ENCODE measurements at places on chromosomes 1 and 21.

DNA sequence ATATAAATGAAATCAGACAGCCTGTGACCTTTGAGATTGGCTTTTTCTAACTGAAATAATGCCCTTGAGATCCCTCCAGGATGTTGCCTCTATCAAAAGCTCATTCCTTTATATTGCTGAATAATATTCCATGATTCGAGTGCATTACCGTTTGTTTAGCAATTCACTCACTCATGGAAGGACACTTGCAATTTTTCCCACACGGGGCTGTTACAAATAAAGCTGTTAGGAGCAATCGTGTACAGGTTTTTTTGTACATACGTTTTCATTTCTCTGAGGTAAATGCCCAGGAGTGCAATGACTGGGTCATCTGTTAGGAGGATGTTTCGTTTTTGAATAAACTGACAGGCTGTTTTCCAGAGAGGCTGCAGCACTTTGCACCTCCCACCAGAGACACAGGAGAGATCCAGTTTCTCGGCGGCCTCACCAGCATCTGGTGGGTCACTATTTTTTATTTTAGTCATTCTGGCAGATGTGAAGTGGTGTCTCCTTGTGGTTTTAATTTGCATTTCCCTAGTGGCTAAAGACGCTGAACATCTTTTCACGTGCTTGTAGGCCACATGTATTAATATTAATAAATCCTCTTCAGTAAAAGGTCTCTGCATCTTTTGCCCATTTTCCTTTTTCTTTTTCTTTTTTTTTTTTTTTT lies 11.0 kb downstream of the PRDM15 start:
- H3K36me3 ChIP-seq: no peaks in the 10 kb centered on the region
- no peak for DNase-seq
- H3K27me3 ChIP-seq: no peaks in the 10 kb centered on the region

DNA sequence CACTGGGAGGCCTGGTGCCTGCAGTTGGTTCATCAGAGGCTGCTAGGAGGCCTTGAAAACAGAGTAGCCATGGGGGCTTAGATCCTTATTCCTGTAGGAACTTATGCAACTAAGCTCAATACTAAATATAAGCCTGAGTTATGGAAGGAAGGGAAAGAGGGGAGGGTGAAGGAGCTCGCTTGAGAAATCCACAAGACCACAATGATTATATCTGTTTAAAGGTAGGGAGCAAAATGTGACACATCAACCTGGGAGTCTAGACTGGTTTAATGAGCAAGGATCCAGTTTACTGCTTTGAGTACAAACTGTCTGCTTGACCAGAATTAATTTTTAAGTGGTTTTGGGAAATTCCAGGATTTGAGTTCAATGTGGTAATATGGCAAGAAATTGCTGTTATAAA lies 20.4 kb upstream of the ANGPTL7 start:
- H3K36me3 ChIP-seq: peaks cover 16% of the 10 kb centered on the region
- no peaks in the 10 kb centered on the region for H3K4me1 ChIP-seq
- no peak overlapping the region for H3K27ac ChIP-seq
- no peak overlapping the region for H3K4me3 ChIP-seq

GRCh38 chr1:24930260-24931145 lies at the start of gene RUNX3:
Gene RUNX3 (minus strand): TSS chr1:24930276. CDS start chr1:24929868, 408 bp downstream.
- H3K27me3 ChIP-seq: no peaks in the 10 kb centered on the region
- DNase-seq: peak; percentile 94
- peak within 1 kb of the TSS; percentile 90 for H3K27ac ChIP-seq
- H3K36me3 ChIP-seq: peaks cover 76% of the 10 kb centered on the region

DNA sequence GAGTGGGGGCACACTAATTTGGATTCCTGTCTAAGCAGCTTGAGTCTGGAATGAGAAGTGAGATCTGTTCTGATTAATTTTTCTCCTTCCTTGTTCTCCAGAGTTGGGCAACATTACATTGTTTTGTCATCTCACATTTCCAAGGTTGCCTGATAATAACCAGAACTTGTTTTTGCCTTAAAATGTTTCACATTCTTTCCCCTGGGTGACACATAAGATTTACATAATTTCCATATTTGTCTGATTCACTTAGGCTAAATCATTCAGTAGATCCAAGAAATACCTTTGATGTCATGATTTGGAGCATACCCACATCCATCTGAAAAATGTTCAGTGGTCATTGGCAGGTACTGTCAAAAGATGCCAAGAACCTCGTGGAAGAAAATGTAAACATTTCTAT lies 60.3 kb downstream of the XCL2 start:
- no peak overlapping the region for H3K27ac ChIP-seq
- H3K4me1 ChIP-seq: peaks cover 41% of the 10 kb centered on the region
- no peak overlapping the region for H3K4me3 ChIP-seq
- peaks cover 28% of the 10 kb centered on the region for H3K36me3 ChIP-seq

GRCh38 chr1:67921725-67922489 lies 88.6 kb upstream of the GNG12 start:
- no peak for DNase-seq
- no peak overlapping the region for H3K4me3 ChIP-seq
- H3K4me1 ChIP-seq: no peaks in the 10 kb centered on the region
- H3K27ac ChIP-seq: no peak overlapping the region
- peaks cover 5% of the 10 kb centered on the region for H3K27me3 ChIP-seq
- H3K36me3 ChIP-seq: no peaks in the 10 kb centered on the region

- no peak for DNase-seq
- no peak overlapping the region for H3K27ac ChIP-seq
- no peaks in the 10 kb centered on the region for H3K36me3 ChIP-seq
- no peaks in the 10 kb centered on the region for H3K27me3 ChIP-seq
- H3K4me3 ChIP-seq: no peak overlapping the region
- no peaks in the 10 kb centered on the region for H3K4me1 ChIP-seq
Observed at GRCh38 chr1:178055779-178056471, 38.0 kb upstream of the RASAL2 start.

DNA sequence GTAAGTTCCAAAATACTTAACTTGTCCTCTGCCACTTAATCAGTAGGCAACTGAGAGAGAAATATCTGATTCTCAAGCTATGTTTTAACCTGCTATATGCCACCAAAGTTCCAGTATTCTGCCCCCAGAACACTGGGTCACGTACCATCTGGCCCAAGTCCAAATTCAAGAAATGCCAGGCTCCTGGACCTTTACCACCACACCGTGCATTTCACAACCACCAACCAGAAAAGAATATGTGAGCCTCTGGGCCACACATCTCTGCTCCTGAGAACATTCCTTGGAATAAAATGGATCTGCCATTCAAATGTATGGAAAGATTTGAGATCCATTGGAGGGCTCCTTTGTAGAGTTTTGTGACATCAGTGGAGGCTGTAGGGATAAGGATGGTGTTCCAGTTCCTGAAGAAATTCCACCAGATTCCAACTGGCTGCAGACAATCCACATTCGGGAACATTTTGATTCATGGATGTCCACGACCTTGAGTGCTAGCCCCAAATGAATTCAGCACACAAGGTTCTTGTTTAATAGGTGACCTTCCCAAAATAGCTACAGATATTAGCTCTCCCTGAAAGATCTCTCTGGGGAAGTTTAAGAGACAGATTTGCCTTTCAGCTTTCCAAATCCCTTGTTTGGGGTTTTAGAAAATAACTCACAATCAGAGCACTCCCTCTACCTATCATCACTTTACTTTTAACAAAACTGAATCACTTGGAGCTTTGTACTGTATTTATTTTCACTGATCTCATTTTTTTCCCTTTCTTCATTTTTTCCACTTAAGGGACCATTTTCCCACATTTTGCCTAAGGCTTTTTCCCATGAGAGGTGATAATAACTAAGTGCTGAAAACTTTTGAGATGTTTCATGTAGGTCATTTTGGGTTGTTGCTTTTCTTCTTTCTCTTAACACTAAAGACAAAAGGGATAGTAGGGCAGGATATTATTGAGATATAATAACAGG lies 128.4 kb upstream of the ZC3H11B start:
- no peak overlapping the region for H3K27ac ChIP-seq
- H3K4me1 ChIP-seq: no peaks in the 10 kb centered on the region
- no peak for DNase-seq

DNA sequence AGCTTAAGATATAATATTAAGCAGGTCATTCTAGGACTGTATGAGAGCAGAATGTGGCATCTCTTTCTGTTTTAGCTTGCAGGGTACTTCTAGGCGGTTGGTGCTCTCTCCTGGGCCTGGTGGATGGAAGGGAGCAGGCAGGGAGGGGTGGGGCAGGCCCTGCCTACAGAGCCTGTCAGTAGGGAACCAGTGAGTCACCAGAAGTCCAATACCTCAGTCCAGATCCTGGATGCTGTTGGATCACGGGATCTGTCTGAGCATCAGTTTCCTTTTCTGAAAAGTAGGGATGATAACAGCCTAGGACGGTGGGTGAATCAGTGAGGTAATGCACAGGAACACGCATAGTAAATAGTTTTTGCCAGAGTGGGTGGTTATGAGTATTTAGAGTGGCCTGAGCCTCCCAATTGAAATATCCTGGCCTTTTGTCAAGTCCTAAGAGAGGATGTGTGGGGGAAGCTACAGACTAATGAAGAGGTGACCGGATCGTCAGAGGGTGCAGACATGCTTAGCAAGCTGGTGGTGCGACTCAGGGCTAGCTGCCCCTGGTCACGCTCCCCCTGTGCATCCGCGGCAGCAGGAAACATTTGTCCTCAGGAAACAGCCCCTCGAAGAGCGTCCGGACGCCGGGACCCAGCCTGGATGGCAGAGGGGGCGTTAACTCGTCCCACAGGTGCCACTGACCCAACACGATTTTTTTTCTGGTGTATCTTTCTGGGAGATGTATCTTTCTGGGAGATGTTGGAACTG lies 23.9 kb downstream of the NAV1 start:
- no peak overlapping the region for H3K27ac ChIP-seq
- no peaks in the 10 kb centered on the region for H3K36me3 ChIP-seq
- H3K27me3 ChIP-seq: no peaks in the 10 kb centered on the region
- peaks cover 3% of the 10 kb centered on the region for H3K4me1 ChIP-seq
- DNase-seq: no peak

- no peak overlapping the region for H3K27ac ChIP-seq
- no peaks in the 10 kb centered on the region for H3K27me3 ChIP-seq
- no peaks in the 10 kb centered on the region for H3K36me3 ChIP-seq
- H3K4me3 ChIP-seq: no peak overlapping the region
Observed at GRCh38 chr1:223704921-223705878, 7.1 kb upstream of the CAPN2 start.

- H3K27ac ChIP-seq: no peak overlapping the region
- no peak for DNase-seq
- no peak overlapping the region for H3K4me3 ChIP-seq
- no peaks in the 10 kb centered on the region for H3K4me1 ChIP-seq
- H3K27me3 ChIP-seq: no peaks in the 10 kb centered on the region
- no peaks in the 10 kb centered on the region for H3K36me3 ChIP-seq
Observed at GRCh38 chr1:187313115-187313514, 484.4 kb downstream of the PLA2G4A start.

- peak; percentile 75 for DNase-seq
- H3K27ac ChIP-seq: no peak overlapping the region
- no peaks in the 10 kb centered on the region for H3K27me3 ChIP-seq
- no peak overlapping the region for H3K4me3 ChIP-seq
Observed at GRCh38 chr1:172089768-172090510, 248.6 kb downstream of the DNM3 start.

GRCh38 chr1:24566236-24566867 lies 10.5 kb downstream of the NCMAP start:
- DNase-seq: no peak
- no peak overlapping the region for H3K27ac ChIP-seq
- no peak overlapping the region for H3K4me3 ChIP-seq

DNA sequence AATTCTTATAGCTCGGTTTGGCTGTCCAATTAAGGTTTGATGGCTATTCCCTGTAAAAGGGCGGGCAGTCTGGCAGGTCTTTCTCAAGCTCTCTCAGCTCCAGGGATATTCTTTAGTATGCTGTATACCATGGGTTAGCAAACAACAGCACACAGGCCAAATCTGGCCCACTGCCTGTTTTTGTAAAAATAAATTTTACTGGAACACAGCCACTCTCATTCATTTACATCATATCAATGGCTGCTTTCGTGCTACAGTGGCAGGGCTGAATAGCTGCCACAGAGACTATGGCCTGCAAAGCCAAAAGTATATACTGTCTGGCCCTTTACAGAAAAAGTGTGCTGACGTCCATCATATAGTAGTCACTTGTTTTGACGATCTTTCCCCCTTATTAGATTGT lies 32.0 kb downstream of the MACO1 start:
- H3K4me3 ChIP-seq: no peak overlapping the region
- no peak for DNase-seq
- no peak overlapping the region for H3K27ac ChIP-seq
- peaks cover 16% of the 10 kb centered on the region for H3K4me1 ChIP-seq
- no peaks in the 10 kb centered on the region for H3K27me3 ChIP-seq

DNA sequence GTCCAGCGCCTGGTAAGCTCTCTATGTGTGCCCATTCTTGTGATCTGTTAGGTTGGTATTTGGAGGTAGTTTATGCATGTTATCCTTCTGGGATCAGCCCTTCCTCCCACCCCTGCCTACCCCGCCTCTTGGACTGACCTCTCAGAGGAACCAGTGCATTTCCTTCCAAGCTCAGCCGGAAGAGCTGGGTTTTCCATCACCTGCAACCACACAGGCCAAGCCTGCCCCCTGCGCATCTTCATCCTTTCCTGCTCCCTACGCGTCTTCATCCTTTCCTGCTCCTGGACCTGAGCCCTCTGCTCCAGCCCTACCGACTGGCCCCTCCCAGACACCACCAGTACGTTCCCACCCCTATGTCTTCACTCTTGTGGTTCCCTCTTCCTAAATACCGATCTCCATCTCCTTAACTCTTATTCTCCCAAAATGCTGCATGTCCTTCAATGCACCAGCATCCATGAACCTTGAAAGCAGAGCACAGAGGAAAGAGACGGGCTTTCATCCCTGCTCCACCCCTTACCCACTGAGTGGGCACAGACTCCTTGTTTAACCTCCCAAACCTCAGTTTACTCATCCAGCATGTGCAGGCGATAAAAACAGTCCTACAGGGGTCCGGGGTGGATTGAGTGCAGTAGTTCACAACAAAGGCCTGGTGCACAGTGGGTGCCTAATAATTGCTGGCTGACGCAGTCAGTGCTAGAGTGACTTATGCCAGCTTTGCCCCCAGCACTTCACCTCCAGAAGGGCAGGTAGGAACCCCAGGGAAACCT lies 526.3 kb downstream of the MATN1 start:
- H3K4me1 ChIP-seq: peaks cover 13% of the 10 kb centered on the region
- no peak for DNase-seq
- no peaks in the 10 kb centered on the region for H3K36me3 ChIP-seq
- H3K27me3 ChIP-seq: peaks cover 10% of the 10 kb centered on the region
- H3K4me3 ChIP-seq: no peak overlapping the region

- H3K4me1 ChIP-seq: peaks cover 13% of the 10 kb centered on the region
- no peak overlapping the region for H3K4me3 ChIP-seq
- DNase-seq: no peak
- no peak overlapping the region for H3K27ac ChIP-seq
- peaks cover 12% of the 10 kb centered on the region for H3K27me3 ChIP-seq
- H3K36me3 ChIP-seq: peaks cover 3% of the 10 kb centered on the region
Observed at GRCh38 chr1:11753555-11754208, 8.3 kb upstream of the C1orf167 start.

DNA sequence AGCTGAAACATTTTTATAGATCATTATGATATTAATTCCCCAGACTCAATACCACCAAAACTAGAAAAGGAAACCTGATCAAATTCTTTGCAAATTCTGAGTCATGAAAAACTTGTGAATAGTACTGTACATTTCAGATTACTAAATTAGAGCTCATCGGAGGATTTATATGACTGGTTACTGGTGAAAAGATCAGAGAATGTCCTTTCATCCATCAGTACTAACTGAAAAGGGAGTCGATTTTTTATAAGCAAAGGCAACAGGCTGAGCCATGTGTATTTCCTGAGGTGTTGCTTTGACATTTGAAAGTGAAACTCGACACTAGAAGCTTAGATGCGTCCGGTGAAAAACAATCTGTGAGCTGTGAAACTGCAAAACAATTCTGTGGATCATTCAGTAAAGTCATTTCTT lies 155.7 kb downstream of the TNFSF18 start:
- H3K4me3 ChIP-seq: peak overlapping the region; percentile 68
- DNase-seq: peak; percentile 53
- H3K36me3 ChIP-seq: peaks cover 5% of the 10 kb centered on the region
- peaks cover 55% of the 10 kb centered on the region for H3K27me3 ChIP-seq
- peak overlapping the region; percentile 80 for H3K27ac ChIP-seq
- peaks cover 29% of the 10 kb centered on the region for H3K4me1 ChIP-seq
